ENCODE measurements at places on chromosomes 12 and 14. TPM values are rescaled to one million over a fixed set of nuclear protein-coding genes. Genes with fewer than 3 reads are reported as not detected.

Gene CARMIL3
- total RNA-seq, result 0.40 TPM

Gene KRT6A
- 6.8 TPM for total RNA-seq

Gene C3AR1
- total RNA-seq, result 1.2 TPM

Gene KRT6C
- 0.32 TPM for total RNA-seq

Gene HOXC13
- 0.20 TPM for total RNA-seq

Gene VPS37B
- 23.5 TPM for total RNA-seq

Gene TAS2R42
- not detected for total RNA-seq

Gene ACOT6
- total RNA-seq, result not detected

GRCh38 chr12:72189266-72189665 lies 82.9 kb upstream of the TRHDE start:
- no peak for DNase-seq

- DNase-seq, result no peak
Measured at GRCh38 chr14:102020058-102020971, 55.9 kb downstream of the DYNC1H1 start.

DNA sequence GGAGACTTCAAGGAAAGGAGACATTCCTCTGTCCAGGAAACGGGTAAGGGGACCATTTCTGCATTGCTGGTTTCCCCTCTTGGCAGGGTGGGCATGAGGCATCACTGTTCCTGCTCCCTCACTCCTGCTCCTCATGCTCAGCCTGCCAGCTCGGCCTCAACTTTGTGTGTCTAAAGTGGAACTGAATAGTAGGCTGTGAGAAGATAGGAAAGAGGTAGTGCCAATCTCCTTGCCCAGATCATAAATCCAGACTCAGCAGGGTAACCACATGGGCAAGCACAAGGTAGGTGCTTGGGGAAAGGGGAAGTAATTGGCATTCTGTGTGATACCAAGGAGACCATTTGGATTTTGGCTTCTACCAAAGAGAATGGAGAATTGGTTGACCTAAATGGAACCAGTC lies 2.6 kb downstream of the LTB4R start:
- DNase-seq, result no peak

GRCh38 chr14:69763761-69764510 lies 3.0 kb upstream of the SRSF5 start:
- no peak for DNase-seq

- peak; percentile 94 for DNase-seq
Measured at GRCh38 chr12:57238854-57239554, 9.5 kb downstream of the SHMT2 start.

- DNase-seq, result no peak
Measured at GRCh38 chr14:32230181-32230580, 27.1 kb upstream of the RNU6-8 start.

DNA sequence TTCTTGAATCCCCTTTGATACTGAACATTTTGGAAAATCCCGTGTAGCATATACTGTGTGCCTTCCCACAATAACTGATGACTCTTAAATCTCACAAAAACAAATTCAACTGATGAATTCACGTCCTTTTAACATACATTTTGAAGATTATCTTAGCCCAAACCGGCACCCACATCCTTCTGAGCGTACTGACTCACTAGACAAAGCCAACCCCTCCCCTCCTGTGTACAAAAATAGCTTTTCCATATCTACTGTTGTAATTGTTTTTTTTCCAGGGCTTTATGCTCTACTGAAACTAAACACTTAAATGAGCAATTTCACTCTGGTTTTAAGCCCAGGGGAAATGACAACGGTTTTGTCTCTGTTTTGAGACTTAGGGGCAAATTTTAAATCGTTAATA lies 109.4 kb upstream of the ATF7IP start:
- DNase-seq, result no peak

DNA sequence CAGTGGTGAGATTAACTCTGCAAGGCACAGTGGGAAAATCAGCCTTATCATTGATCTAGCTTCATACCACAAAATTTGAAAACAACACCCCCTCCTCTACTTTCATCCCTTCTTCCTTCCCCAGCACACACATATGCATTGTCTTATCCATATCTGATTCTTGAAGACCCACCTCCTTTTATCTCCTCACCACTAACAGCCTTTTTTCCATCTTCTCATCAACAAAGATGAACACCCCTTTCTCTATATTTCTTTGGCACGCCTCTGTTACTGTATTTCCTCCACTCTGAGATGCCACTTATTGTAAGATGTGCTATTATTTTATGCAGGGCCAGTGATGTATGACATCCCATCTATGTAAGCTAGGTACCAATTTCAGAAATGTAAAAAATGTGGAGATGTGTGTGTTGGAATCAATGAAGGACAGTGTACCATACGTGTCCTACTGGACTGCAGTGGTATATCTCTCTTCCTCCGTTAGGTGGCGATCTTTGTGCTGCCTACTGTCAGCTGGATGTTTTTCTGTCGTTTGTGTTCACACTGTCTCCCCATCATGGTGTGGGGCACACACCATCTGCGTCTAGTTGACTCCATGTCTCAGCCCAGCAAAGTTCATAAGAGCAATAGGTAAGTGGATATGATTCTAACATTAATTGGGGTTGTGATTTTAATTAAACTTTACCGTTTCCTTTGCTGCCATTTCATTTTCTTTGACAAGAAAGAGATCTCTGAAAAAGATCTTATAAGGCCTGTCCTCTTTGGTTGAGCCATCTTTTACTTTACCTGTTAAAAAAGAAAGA lies 24.0 kb downstream of the CCDC38 start:
- peak; percentile 71 for DNase-seq

DNA sequence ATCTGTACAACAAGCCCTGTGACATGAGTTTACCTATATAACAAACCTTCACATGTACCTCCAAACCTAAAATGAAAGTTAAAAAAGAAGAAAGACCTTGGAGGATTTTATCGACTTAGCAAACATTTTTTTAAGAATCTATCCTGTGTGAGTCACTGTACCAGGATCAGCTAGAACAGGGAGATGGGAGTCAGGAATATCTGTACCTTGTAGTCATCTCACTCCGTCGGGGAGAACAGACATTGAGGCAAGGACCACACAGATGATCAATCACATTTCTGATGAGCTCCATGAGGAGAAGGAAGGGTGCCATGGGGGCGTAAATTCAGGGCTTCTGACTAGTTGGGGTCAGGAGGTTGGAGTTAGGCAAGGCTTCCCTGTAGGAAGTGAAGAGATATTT lies 310.6 kb downstream of the VRK1 start:
- no peak for DNase-seq

DNA sequence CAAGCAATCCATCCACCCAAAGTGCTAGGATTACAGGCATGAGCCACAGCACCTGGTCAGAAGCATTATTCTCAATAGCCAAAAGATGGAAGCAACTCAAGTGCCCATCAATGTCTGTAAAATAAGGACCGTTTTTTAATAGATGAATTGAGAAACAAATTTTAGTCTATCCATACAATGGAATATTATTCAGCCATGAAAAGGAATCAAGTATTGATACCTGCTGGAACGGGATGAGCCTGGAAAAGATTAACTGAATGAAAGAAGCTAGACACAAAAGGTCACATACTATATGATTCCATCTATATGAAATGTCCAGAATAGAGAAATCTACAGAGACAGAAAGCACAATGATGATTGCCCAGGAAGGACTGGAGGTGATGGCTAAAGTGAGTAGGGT lies 9.1 kb upstream of the FBXW8 start:
- no peak for DNase-seq

DNA sequence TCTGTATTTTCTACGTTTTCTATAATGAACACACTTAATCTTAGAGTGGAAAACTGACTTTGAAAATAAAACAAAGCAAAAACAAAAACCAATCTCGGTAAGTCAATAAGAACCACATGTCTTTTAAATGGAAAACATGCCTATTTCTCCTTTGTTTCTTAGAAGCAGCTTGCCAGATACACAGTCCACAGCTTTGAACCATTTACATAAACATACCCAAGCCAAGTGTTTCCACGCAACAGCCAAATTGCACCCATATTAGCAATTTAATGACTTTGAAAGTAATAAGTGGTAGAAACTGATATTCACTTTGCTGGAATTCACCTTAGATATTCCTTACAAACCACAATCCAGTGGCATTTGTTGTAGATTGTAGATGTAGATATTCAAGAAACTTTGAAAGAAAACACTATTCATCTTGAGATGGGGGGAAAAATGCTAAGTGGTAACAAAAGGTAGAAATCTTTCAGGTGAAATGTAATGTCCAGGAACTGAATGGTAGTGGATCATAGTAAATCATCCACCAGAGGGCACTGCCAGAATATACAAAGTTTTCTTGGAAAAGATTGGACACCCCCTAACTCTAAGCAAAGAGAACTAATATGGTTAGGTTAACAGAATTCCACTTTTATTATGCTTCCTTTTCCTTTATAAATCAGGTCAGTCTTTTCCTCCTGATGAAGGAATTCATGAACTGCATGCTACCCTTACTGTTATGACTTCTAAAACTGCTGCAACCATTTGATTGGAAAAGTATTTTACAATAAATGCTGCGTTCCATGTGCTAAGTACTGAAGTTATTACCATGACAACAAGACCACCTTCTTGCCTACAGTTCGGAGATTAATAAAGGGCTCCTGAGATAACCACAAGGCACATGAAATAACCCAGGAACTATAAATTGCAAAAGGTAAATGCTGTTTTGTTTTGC lies 69.8 kb downstream of the RERG start:
- peak; percentile 55 for DNase-seq

DNA sequence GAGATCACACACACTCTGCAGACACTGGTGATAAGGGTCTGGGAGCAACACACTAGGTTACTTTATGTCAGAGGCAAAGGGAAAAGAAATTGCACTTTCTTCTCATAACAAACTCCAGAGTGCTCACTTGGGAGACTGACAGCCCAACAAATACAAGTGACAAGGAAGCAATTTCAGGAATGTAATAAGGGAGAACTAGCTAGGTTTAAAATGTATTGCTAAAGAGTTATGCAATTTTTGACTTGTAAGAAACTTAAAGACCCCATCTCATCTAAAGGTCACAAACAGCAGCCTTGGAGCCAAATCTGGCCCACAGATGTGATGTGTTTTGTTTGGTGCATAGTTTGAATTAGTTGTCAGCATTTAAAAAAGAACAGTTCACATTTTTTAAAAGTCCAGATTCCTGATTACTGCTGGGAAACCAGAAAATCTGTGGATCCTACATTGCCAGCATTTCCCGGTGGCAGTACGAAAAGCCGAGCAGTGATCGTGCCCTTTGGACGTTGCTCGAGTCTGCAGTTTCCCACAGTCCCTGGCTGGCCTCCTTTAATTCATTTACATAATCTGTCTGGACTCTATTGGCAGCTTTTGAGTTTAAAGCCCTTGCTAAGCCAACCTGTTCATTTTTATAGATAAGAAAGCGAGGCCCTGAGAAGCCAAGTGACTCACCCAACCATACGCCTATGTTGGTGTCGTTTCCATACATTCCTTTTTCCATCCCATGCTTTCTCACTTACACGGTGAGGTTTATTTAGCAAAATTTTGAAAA lies 42.0 kb upstream of the ETV6 start:
- peak; percentile 79 for DNase-seq

- DNase-seq, result peak; percentile 79
Measured at GRCh38 chr12:2057041-2057794, 4.4 kb downstream of the CACNA1C start.

Measured in hepatocyte (in vitro differentiated cells).